Right hindlimb (tissue), 1 donor: ENCODE measurements at places on chromosomes 7 and 10.

DNA sequence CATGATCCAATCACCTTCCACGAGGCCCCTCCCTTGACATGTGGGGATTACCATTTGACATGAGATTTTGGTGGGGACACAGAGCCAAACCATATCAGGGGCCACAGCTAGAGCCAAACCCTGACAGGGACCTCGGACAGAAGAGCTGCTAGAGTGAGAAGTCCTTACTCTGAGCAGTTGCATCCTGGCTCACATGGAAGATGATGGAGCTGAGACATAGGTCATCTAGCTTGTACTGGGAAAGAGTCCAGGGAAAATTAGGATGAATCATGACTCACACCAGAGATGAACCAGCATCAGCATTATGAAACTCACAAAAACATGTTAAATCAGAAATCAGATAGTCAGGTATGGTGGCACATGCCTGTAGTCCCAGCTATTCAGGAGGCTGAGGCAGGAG, 12.8 kb upstream of the FMC1 start:
- no peak for DNase-seq

GRCh38 chr10:86044029-86044428, 322.6 kb downstream of the GRID1 start:
- no peak for DNase-seq

DNA sequence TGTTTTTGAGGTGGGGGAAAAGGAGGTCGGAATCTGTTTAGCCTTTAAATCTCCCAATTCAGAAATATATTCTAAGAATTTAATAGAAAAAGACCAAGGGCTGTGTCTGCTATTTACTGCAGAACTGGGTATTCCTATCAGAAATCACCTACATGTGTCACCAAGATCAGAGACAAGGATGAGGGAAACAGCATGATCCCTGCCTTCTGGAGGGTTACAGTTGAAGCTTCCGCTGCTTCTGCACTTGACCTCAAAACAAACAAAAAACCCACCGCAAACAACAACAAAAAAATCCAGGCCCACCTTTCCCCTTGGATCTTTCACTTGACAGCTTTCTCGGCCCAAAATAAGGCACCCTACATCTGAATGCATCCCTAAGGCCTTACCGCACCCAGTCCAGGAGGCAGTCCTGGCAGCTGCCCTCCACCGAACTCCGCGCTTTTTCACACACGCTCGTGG, 750 bp upstream of the CDK14 start:
- DNase-seq: no peak

DNA sequence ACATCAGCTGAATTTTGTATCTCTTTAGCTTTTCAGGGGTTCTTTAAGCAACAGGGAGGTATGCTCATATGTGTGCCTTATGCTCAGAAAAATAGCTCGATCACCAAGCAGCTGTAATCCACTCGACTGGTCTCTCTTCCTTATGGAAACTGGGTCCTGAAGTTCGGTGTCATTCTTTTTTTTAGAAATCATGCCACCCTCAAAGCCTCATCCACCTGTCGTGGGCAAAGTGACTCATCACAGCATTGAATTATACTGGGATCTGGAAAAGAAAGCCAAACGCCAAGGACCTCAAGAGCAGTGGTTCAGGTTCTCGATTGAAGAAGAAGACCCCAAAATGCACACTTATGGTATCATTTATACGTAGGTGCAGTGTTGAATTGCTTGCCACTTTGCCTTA, 83.6 kb downstream of the FANK1 start:
- DNase-seq: no peak

GRCh38 chr10:1050554-1050953, 1.6 kb upstream of the IDI1 start:
- DNase-seq: no peak

DNA sequence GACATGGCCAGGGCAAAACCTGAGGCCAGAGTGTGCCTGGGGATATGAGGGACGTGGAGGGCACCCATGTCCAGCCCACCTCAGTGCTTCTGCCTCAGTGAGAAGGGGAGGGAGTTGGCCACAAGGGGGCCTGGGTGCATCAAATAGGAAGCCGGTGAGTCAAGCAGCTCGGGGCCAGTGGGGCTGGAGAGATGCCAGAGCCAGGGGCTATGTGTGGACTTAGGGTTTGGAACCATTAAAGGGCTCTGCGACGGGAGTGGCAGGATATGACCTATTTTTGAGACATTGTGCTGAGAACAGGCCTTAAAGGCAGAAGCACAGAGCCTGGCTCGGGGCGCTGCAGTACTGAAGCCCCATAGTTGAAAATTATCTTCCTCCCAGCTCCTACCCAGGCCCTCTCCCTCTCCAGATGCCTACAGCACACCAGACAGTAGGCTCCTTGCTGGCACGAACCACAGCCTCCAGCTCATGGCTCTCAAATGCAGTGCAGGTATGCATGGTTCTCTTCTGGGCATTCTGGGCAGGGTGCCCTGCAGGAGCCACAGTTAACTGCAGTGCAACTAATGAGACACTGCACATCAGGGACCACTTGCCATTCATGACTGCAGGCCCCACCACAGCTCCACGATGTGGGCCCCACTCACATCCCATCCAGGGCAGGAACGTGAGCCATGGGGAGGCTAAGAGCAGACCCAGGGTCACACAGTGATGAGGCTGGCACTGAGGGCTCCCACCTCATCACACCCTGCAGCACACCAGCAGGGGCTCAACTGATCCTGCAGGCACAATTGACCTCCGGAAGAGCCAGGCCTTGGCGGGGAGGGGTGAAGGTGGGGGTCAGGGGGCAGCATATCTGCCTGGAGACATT, 7.2 kb upstream of the PGAM2 start:
- peak; percentile 64 for DNase-seq

- DNase-seq: no peak
These were observed 993 bp downstream of the PTPRN2 start for GRCh38 chr7:158586499-158587161.

DNA sequence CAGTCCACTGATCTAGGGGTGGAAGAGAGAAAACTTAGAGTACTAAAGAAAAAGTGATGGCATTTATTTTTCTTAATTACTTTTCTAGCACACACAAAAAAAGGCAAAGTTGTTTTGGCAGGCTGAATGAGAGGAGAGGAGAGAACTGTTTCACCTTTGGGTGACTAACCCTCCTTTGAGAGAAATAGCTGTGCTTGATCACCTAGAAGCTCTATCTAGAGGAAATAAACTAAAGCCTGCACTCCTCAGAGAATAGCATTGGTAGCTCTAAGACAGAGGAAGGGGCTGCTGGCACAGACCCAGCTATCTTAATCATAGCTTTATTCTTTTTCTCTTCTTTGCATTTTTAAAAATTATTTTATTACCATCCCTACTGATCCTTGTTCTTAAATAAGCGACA, 6.3 kb downstream of the TMEM243 start:
- no peak for DNase-seq

- DNase-seq: no peak
These were observed 10.0 kb downstream of the DNAJC1 start for GRCh38 chr10:21993360-21994001.

GRCh38 chr10:50909334-50910014, 24.0 kb upstream of the A1CF start:
- no peak for DNase-seq

- no peak for DNase-seq
These were observed 2.3 kb downstream of the FBXO24 start for GRCh38 chr7:100588438-100588837.

DNA sequence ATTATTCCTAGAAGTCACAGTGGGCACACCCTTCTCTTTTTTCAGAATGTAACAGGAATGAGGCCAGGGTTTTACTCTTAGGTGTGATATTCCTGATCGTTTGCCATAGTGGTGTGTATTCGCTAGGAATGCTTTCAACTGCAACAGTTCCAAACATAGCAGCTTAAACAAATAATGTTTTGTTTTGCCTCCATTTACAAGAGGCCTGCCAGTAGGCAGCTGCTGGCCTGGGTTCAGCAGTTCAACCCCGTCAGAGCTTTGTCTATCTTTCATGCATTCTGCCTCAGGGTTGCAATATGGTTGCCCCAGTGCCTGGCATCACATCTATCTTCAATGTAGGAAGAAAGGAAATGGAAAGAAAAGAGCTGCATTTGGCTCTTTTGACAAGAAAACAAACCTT, 21.7 kb upstream of the RET start:
- DNase-seq: peak; percentile 10

DNA sequence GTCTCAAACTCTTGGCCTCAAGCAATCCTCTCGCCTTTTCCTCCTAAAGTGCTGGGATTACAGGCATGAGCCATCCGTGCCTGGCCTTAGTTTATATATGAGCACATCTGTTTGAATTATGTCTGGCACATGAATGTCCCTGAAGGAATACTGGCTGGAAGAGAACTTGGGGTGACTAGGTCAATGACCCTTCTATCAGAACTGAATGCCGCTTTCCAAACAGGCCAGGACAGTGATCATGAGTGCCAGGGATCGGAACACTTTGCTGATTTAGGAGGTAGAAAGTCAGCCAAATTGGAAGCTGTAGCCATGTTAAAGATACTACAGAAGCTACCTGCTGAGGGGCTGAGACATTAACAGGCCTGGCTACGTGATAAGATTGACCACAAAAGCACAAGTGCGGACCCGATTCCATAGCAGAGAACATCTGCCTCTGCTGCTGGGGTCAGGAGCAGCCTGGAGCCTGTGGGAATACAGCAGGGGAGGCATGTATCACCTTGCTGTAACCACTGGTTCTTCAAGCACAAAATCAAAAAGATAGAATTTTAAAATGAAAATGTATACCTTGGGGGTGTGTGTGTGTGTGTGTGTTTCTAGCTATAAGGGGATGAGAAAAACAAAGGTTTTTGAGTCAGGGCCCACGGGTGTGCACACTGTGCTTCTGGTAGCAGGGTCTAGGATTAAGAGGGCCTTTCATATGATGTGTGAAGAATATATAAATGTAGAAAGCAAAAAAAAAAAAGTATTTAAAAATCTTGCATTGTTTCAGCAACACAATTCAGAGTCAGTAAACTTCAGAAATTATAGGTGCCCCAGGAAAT, 293.7 kb downstream of the BBS9 start:
- no peak for DNase-seq

DNA sequence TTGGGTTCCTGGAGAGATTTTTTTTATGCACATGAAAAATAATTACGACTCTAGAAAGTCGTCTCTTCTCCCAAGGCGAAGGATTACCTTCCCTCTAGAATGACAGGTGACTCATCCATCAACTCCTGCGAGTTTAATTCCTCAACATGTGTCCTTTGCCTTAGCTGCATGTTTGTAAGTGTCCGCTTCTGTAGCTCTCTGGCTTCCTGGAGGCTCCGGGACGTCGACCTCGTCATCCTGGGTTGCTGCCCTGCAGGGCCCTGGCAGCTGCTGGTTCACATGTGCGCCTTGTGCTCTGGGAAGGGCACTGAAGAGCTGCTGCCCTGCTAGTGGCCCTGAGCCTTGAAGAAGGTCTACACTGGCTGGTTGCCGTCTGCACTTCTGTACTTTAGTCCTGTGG, 210.2 kb downstream of the MLLT10 start:
- no peak for DNase-seq

- no peak for DNase-seq
These were observed 213.1 kb downstream of the ELFN1 start for GRCh38 chr7:1883031-1883761.

DNA sequence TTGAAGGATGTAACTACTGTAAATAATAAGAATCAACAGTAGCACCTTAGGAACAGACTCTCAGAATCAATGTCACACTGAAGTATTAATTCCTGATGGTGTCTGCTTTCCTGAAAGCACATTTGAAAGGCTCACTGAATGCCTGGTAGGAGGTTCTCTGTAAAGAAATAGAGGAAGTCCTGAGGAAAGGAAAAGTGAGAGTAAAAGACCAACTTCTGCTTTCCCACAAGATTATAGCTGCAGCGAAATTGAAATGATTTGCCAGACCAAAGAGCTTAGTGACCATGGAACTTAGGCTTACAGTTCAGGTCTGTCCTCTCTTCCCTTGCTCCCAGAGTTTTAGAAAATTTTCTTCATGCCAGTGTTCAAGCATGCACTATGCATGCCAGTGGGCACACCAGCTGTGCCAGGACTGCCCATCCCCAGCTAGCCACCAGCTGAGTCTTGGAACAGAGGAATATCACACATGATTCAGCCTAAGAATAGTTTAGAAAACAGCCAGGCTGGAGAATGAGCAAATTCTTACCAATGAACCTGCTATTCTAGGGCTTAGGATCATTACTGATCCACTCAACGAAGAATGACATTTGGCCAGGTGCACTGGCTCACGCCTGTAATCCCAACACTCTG, 123.2 kb downstream of the HERPUD2 start:
- no peak for DNase-seq

GRCh38 chr10:59098831-59099452, 77.5 kb upstream of the PHYHIPL start:
- no peak for DNase-seq

DNA sequence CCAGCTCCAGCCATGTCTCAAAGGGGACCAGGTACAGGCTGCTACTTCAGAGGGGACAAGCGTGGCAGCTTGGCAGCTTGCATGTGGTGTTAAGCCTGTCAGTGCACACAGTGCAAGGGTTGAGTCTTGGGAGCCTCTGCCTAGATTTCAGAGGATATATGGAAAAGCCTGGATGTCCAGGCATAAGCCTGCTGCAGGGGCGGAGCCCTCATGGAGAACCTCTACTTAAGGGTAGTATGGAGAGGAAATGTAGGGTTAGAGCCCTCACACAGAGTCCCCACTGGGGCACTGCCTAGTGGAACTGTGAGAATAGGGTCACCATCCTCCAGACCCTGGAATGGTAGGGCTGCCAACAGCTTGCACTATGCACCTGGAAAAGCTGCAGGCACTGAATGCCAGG, 7.7 kb upstream of the NT5C3A start:
- no peak for DNase-seq

GRCh38 chr7:92650391-92650790, 60.2 kb upstream of the FAM133B start:
- no peak for DNase-seq

DNA sequence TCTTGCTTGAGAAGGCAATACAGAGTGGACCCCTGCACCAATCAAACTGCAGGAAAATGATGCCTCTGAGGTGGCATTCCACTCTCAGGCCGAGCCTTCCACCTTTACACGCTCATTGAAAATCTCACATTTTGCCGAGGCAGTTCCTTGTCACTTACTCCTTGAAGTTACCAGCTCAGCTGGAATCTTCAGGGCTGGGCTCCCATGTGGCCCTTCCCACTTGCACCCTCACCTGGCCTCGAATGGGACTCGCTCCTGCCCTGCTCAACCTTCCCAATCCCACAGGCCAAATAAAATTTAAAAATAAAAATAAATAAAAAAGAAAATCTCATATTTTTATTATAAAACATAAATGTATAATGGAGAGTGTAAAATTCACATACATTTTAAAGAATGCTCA, 790.7 kb upstream of the COBL start:
- no peak for DNase-seq

GRCh38 chr10:73494877-73495225, 973 bp downstream of the PPP3CB start:
- DNase-seq: no peak

DNA sequence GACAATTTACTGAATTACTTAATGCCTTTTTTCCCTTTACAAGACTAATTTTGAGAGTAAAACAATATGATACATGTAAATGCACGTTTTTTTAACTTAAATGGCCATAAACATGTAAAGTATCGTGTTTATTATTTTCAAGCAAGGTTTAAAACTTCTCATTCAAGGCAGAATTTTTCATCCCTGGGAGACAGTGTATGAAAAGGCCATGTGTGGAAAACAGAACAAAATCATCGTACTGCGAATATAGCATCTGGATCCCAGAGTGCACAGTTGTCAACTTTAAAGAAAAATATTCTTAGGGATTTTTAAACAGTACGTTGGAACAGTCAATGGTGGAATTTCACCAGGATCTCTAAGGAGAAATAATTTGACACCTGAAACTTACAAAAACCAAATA, 1.1 kb upstream of the RAB11FIP2 start:
- DNase-seq: no peak
